ENCODE measurements at places on chromosomes 13 and 19.

- DNase-seq: no peak
Measured at GRCh38 chr13:51811920-51812451, 8.0 kb upstream of the DHRS12 start.

DNA sequence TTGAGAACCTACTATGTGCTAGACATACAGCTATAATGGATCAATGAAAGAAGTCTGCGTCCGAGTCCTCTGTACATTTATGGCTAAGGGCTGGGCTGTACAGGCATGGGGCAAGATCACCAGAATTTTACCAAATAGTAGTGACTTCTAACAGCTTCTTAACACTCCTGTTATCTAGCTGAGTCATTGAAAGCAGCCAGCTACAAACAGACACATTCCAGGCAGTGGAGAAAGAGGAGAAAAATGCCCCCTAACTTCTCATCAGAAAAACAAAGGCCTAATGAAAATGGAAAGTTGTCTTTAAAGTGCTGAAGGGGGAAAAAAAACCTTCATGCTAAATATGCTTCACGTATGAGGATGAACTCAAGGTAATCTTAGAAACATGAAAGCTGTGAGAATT is 14.3 kb upstream of the ZNF667 start:
- DNase-seq: no peak

- DNase-seq: no peak
Measured at GRCh38 chr13:65966991-65967451, 1263.1 kb downstream of the PCDH9 start.

- no peak for DNase-seq
Measured at GRCh38 chr13:45439008-45439407, 20.8 kb upstream of the SLC25A30 start.

Data from stimulated activated CD8-positive, alpha-beta memory T cell treated with anti-CD3 and anti-CD28 coated beads, Interleukin-15, amount 100 ng/mL, for 24 hours (primary cell).